ENCODE measurements at places on chromosomes 5 and 9. TPM values are rescaled to one million over a fixed set of nuclear protein-coding genes. Genes with fewer than 3 reads are reported as not detected.

Gene SLC6A18
- total RNA-seq, result not detected

- DNase-seq, result no peak
Measured at GRCh38 chr9:129250786-129251185, 72.7 kb upstream of the IER5L start.

Gene CCDC69
- total RNA-seq, result 96.9 TPM

DNA sequence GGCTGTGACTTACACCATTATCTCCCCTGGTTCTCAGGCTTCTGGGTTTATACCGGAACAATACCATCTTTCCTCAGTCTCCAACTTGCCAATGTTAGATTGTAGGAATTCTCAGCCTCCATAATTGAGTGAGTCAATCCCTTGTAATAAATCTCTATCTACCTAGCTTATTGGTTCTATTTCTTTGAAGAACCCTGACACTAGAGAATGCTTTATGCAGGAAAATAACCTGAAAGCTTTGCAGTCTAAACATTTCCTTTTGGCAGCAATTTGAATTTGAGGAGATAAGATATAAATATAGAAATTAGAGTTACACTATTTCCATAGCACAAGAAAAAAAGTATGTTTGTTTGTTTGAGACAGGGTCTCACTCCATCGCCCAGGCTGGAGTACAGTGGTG lies 278.1 kb upstream of the CDH18 start:
- no peak for DNase-seq

Gene ZNF883
- 0.49 TPM for total RNA-seq
